ENCODE measurements at places on chromosomes 6 and 20.

- no peak for DNase-seq
Observed at GRCh38 chr6:30759575-30760239, 15.4 kb upstream of the IER3 start.

GRCh38 chr20:25020345-25020744, 27.8 kb upstream of the APMAP start:
- DNase-seq, result no peak

- DNase-seq, result no peak
Observed at GRCh38 chr20:44489223-44489622, 13.5 kb downstream of the TTPAL start.

- no peak for DNase-seq
Observed at GRCh38 chr20:47456952-47457724, 44.5 kb upstream of the NCOA3 start.

DNA sequence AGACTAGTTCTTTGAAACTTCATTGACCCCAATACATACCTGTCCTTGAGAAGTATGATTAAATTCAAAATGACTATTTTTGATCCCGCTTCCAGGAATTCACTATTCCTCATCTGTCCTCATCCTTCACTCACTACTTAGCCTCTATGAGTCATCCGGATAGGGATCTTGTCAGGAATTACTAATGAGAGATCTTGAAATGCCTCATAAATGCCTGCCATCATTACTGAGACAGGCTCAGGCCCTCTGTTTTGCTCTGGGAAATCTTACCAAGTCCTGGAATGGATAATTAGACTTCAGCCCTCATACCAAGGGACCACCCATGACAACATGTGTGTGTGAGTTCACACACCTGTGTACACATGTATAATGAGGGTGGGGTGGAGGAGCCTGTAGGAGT, 2.8 kb upstream of the CYP24A1 start:
- no peak for DNase-seq

GRCh38 chr20:32877507-32877906, 18.8 kb downstream of the EFCAB8 start:
- no peak for DNase-seq

DNA sequence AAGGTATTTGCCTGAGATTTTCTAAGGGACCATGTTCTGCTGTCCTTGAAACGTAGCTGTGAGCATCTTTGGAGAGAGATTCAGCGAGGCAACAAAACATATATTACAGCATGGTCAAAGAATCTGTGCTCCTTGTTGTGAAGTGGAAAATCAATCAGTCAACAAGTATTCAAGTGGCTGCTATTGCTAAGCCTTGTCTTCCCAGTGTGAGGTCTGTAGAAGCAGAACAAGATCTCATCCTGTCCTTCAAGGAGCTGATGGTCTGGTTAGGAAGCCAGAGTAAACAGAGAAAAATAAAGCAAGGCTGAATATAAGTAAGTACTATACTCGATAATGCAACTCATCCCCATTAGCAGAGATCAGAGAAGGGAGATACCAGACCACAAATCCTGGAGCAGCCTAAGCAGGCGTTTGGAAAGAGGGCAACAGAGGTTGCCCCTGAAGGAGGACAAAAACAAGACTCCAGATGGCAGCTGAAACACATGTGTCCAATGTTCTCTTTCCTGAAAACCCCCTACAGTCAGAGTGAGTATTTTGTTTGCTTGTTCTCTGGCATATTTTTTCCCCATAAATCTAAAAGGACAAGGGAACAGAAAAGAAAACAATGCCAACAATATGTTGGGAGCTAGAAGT, 392.0 kb downstream of the SYNE1 start:
- DNase-seq, result no peak

DNA sequence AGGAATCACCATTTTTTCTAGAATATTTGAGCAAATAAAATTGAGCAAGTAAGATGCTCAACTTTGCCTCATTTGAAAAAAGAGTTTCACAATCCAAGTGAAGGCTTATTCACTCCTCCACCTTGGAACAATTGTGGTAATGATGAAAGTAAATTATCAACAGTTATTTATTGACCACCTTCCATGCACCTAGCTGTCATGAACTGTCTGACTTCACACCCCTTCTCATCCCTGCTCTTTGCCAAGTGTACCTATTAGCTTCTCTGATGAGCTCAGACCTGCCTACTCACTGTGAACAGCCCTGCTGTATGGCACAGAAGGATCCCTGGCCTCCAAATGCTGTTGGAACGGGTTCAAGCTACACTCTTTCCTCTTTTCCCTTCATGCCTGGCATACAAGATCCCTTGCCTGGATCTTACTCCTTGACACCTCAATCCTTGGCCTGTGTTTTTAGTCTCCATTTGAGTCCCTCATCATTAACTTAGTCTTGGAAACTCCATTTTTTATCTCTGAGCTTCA, 99.0 kb upstream of the PREP start:
- DNase-seq, result no peak

DNA sequence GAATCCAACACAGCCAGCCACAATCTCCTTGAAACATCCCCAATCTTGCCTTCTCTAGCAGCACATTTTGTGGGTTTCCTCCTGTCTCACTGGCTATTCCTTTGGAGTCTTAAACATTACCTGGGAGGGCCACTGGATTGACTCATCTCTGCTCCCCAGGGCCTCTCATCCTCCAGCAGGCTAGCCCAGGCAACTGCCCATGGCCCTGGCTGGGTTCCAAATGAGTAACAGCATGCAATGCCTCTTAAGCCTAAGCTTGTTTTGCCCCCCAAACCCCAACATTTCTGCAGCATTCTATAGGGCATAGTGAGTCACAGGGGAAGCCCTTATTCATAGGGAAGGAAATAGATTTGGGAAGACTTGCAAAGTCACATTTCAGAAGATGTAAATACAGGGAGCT, 204.9 kb downstream of the FOXA2 start:
- DNase-seq, result no peak

GRCh38 chr20:2237059-2237458, 58.7 kb upstream of the TGM3 start:
- DNase-seq, result no peak

- no peak for DNase-seq
Observed at GRCh38 chr6:14948586-14949245, 297.2 kb upstream of the JARID2 start.

DNA sequence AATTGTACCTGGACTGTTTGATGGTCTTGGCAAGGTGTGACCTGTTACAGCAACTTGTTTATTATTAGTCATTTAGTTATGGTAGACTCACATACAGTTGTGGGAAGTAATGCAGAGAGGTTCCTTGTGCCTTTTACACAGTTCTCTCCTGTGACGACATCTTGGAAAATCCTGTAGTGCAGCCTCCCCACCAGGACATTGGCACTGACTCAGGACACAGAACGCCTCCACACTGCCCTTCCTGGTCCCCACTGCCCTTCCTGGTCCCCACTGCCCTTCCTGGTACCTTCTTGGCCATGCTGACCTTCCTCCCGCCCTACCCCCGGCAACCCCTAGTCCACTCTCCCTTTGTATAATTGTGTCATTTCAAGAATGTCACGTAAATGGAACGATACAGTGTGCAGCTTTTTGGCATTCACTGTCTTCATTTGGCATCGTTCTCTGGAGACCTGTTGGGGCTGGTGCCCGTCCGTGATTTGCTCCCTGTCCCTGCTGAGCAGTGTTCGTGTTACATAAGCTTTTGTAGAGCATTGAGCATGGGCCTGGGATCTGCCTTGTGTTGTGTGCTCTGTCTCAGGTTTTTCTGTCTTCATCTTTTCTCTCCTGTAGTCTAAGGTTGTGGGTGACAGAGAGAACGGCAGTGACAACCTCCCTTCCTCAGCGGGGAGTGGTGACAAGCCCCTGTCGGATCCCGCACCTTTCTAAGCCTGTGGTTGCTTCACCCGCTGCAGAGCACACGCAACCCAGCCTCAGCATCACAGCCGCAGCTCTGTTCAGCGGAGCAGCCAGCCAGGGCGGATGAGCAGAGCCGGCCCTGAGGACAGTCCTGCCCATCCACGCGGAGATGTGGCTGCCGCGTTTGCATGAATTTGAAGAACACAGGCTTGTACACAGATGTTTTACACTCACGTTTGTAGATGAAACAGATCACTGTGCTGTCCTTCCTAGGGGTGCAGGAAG, 5.4 kb upstream of the DNAJC5 start:
- no peak for DNase-seq

DNA sequence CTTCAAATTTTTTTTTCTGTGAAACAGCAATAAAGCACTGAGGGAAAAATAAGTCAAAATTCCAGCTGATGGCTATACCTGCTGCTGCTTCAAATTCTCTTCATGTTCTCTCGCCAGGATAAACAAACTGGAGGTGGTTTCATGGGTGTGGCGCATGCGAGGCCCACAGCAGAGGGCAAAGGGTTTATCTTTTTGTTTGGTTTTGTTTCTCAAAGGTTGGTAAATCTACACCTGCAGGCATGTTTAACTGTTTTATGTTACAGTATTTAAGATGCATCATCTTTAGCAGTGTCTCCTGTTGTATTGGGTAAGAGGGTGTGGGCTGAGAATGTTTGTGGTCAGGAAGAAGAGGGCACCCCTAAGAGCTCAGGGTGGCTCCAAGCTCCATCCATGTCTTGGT, 342.2 kb downstream of the CDH26 start:
- no peak for DNase-seq

DNA sequence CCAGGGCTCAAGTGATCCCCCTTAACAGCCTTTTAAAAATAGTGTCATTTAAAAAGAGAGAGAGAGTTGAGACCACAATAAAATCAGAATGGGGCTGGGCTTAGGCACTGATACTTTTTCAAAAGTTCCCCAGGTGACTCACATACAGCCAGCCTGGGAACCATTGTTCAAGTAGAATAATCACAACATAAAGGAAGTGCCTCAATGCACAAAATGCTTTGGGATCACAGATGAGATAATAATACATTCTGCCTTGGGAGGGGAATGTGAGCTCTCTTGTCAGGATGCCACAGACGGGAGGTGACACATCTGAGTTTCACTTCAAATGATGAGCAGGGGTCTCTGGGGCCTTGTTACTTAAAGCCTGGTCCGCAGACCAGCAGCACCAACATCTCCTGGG, 34.0 kb upstream of the GABRR1 start:
- DNase-seq, result no peak

GRCh38 chr6:52063584-52064344, 23.6 kb downstream of the PKHD1 start:
- DNase-seq, result peak; percentile 31

DNA sequence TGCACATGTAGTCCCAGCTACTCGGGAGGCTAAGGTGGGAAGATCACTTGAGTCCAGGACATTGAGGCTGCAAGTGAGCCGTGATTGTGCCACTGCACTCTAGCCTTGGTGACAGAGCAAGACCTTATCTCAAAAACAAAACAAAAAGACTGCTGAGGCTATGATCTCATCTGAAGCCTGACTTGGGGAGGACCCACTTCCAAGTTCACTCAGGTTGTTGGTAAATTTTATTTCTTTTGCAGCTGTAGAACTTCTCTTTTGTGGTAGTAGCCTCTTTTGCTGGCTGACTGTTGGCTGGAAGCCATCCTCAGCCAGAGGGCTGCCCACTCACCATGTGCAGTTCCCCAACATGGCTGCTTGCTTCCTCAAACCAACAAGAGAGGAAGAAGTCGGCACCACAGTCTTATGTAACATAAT, 36.8 kb upstream of the ME1 start:
- DNase-seq, result no peak

GRCh38 chr20:38497246-38497935, 24.7 kb downstream of the RALGAPB start:
- DNase-seq, result no peak

DNA sequence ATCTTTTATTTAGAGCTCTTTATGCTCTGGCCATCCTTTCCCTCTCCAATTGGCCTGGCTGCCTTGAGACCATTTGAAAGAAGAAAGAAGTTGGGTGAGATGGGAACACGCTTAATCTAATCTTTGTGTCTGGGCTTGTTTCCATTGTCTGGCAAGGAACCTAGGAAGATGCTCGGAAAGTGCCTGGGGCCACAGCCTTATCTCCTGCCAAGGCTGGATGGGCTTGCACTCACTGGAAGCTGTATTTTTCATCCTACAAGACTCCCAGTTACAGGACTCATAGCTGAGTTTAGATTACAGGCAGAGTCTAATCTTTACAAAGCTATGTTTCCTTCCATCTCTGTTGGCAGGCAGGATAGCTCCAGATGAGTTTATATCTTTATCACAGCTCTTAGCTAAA, 33.1 kb upstream of the CDYL start:
- no peak for DNase-seq

GRCh38 chr20:51867251-51867650, 64.9 kb upstream of the SALL4 start:
- no peak for DNase-seq

DNA sequence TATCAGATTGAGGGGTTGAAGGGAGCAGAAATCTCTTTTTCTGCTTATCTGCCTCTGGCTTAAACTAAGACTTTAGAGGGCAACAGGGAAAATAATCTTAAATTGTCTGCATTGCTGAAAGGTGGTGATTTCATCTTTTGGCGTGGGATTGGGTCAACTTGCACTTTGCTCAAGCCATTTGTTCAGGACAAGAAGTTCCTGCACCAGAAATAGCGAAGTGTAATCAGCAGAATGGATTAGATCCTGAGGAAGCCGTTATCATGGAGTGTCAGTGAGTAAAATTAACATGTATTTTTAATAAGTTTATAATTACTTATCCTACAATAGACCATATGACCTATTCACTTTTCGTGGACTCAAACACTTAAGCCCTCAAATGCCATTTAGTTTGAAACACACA, 249.3 kb downstream of the CD83 start:
- DNase-seq, result no peak

- DNase-seq, result no peak
Observed at GRCh38 chr20:10640897-10641296, 32.9 kb downstream of the JAG1 start.

DNA sequence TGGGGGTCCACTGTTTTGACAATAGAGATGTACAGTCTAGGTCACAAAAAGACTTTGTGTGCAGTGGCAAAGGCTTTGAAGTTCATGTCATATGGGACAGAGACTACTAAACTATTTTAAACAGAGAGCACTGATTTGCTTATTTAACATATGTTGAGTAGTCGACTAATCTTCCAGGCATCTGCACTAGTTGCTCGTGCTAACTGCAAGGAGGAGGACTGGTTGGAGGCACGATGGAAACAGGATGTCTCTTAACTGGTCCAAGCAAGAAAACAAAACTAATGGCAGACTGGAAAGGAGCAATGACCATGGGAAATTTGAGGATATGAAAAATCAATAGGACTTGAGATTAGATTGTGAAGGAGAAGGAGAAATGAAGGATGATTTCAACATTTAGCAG, 28.5 kb upstream of the ERVFRD-1 start:
- DNase-seq, result no peak

Measured in stimulated activated CD8-positive, alpha-beta memory T cell treated with anti-CD3 and anti-CD28 coated beads, Interleukin-7, amount 100 ng/mL, for 1 hour (primary cell).